ENCODE measurements at places on chromosomes 2 and 18. TPM values are rescaled to one million over a fixed set of nuclear protein-coding genes. Genes with fewer than 3 reads are reported as not detected.

Gene NDC80
- 9.6 TPM for total RNA-seq

Gene GALNT13
- not detected for total RNA-seq

Gene KIF5C
- total RNA-seq, result 32.0 TPM

Gene FAM161A
- total RNA-seq, result 2.1 TPM

Gene ZNF804A
- total RNA-seq, result not detected

Gene HOXD4
- not detected for total RNA-seq

- DNase-seq, result no peak
Observed at GRCh38 chr2:122341007-122341406, 585.6 kb downstream of the TSN start.

DNA sequence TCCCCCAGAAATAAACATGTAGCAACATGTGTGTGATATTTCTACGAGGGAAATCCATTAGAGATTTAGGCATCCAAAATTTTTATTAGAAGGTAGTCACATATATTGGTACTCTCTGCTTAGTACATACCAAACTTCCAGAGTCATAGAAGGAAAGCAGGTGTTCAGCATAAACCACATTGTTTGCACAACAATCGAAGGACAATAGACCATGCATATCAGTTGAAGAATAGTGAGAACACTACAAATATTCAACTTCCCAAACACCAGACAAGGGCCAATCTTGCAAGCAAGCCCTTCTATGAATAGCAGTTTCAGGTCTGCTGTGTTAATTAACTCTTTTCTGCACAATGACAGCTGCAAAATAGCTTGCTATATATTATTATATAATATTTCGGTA, 702.2 kb downstream of the ERBB4 start:
- no peak for DNase-seq

DNA sequence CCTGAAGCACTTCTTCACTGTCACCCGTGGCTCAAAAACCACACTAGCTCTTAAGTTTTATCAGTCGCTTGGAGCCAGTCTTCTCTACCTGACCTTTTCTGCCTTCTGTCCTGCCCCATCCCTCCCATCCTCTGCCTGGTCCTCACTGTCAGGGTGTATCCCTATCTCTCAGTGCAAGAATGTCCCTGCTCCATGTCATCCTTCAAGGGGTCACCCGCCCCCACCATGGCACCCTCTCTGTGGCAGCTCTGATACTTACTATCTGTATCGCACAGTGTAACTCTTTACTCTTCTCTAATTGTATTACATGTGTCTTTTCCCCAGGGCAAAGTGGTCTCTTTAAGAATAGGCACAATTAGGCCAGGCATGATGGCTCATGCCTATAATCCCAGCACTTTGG, 4.4 kb downstream of the VAMP5 start:
- DNase-seq, result no peak

GRCh38 chr2:191857886-191858285, 11.0 kb upstream of the CAVIN2 start:
- DNase-seq, result no peak

- DNase-seq, result no peak
Observed at GRCh38 chr2:198448789-198449188, 644.4 kb downstream of the PLCL1 start.

GRCh38 chr2:17539611-17540092, 844 bp upstream of the VSNL1 start:
- DNase-seq, result no peak

- DNase-seq, result no peak
Observed at GRCh38 chr2:17576802-17577201, 36.3 kb downstream of the VSNL1 start.

DNA sequence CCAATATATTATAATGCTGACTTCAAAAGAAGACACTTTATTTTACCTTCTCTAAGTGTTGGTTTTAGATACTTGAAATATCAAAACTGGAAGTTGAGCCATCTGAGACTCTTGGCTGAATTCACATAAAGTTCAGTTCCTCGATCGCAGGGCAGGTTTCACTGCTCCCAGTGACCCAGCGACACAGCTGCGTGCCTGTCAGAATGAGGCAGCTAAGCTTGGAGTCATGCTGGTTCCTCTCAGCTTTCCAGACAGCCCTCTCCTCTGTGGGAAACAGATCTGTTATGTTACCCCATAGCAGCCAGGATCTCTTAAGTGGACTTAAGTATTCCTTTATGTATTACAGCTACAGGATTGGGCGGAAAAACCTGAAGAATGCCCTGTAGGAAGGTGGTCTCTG, 142.8 kb upstream of the ALPP start:
- DNase-seq, result no peak

GRCh38 chr18:23498877-23499276, 4.4 kb upstream of the RMC1 start:
- peak; percentile 59 for DNase-seq

DNA sequence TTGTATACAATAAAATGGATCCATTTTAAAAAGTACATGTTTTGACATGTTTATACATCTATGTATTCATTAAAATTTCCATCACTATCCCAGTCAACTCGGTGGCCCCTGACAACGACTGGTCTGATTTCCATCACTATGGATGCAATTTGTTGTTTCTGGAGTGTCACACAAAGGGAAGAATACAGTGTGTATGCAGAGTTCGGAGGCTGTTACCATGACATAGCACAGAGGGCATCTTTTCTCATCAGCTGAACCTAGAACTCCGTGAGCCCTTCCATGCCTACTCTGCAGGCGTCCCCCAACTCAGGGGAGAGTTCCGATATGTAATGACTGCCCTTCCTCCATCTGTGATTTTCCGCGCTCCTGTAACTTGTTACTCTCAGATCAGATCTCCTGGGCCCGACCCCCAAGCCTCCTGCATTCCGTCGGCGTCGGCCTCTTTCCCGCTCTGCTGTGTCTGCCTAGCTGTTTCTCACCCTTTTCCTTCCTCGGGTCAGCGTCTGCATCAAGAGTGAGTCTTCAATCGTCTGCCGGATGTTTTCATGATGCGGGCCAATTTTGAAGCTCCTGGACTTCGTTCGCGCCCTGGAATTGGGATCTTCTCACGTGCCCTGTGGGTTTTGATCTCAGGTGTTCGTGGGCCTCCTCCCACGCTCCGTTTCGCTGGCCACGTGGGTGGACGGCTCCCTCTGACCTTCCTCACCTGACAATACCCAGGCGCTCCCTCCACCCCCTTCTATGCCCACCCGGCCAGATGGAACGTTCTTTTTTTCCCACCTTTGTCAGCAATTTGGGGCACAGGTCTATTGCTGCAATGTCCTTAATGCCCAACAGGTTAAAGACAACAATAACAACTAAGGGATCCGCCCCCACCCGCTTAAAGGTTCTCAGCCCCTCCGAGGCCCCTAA, 161.0 kb downstream of the TWIST2 start:
- DNase-seq, result no peak

DNA sequence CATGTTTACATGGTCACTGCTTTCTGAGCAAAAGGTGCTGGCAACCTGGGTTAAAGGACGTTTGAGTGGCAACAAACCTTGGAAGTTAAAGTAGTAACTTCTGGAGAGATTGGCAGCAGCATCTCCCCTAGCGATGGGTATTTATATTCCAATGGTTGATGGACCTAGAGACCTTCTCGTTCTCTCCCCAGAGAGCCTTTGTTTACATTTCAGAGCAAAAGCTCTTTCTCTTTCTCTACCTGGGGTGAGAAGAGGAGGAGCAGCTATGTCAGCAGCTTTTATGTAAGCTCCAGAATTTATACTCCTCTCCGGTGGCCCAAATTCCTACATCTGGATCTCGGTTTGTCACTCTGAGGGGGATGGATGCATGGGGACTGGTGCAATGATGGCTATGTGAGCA, 213.7 kb upstream of the ARL4C start:
- no peak for DNase-seq

DNA sequence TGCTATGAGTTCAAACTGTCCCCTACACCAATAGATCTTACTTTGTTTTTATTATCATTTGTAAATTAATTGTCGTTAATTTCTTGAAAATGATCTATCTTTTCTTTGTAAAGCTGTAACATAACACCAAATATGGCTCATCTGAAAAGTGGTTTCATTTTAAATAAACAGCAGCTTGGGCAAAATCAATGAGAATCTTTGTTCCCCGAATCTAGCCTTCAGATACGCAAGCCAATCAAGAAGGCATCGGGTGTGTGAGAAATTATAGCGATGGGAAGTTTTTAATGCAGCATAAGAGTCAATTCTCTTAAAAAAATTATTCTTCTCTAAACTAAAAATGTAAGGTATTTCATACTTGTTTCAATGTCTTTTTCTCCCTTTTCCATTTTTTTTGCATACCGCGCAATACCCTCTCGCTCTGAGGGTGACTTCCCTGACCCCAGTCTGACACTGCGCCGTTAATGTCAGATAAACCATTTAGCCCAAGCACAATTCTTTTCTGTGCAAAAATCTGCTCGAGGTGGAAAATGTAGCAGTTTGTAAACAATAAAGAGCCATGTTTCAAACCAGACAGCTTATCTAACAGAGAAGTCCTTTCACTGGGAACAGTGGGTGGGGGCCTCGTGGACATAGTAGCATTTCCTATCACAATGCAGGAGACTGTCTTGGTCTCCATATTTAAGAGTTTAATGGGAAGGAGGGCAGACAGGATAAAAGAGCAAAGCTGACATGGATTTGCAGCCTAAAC, 129.4 kb downstream of the TCF4 start:
- DNase-seq, result no peak

All from T-helper 17 cell (primary cell).